ENCODE measurements at places on chromosomes 2 and 18.

DNA sequence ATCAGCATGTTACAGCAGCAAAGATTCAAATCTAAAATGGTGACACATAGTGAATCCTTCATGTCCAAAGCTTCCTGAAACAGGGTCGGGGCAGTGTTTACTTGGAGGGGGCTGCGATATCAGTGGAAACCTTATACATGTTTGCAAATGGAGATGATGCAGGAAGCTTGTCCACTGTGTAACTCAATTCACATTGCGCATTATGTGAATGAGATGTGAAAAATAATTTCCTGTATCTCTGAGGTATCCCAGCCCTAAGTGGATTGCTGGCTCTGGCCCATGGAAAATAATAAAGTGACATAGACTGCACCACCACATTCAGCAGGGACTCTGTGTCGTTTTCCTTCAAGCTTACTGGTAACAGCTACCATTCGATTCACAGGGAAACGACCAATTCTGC lies 505.5 kb downstream of the GALR1 start:
- no peak for DNase-seq

GRCh38 chr2:58336416-58336815 lies 95.3 kb upstream of the FANCL start:
- no peak for DNase-seq

DNA sequence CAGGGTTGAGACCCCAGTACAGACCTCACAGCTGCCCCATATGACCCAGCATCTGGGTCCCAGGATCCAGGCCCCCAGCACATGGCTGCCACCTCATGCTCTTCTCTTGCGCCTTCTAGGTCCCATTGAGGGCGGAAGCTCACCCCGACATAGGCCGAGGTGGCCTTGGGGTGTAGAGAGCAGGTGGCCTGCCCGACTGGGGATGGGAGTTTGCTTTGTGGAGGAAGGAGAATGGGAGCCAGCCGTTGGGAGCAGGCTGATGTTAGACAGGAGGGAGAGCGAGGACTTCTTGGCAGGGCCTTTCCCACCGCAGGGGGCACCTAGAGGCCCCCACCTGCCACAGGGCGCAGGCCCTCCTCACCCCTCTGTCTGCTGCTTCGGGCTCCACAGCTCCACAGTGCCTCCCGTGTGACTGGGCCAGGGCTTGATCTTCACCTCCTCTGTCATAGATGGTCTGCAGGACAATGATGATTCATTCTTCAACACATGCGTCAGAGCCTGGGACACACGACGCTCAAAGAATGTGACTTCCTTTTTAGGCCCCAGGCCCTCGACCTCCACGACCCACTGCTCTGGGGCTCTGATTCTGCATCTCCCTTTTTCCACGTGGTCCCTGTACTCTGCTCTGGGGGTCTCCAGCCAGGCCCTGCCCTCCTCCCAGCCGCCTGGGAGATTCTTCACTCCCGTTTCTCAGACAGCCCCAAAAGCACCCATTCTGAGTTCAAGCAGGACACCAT lies 86.6 kb upstream of the ODC1 start:
- DNase-seq = no peak

DNA sequence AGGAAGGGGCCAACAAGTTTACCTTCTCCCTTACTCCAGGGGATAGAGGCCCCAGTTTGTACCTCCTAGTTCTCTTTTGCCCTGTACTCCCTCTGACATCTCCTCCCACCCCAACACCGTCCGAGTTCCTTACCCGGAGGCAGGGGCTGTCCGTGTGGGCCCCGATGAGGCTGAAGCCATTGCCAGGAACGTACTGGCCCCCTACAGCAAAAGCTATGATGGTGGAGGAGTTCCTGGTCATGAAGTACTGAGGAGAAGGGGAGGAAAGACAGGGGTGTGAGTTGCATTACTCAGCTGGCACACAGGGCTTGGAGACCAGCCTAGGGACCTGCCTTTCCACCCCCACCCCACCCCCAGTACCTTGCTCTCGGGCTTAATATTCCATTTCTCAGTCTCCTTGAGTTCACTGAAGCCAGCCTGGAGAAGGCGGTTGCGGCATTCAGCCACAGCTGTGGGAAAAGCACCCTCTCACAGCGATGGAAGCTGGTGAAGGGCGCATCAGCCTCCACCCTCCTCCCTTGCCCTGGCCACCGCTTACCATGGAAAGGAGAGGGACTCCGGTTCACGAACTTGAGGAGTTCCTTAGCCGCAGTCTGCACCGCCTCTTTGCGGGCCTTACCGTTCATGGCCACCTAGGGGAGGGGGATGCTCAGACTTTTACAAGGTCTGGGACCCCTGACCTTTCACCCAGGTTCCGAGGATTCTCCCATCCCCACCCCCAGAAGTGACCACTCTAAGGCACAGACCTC lies 1.0 kb downstream of the DNPEP start:
- DNase-seq = no peak
